Large intestine (tissue), 12 donors: ENCODE measurements at places on chromosomes 1 and 21. TPM values are rescaled to one million over a fixed set of nuclear protein-coding genes. Genes with fewer than 3 reads are reported as not detected.
A peak's percentile ranks its signal among the peaks of the same experiment; 100 is the strongest.

DNA sequence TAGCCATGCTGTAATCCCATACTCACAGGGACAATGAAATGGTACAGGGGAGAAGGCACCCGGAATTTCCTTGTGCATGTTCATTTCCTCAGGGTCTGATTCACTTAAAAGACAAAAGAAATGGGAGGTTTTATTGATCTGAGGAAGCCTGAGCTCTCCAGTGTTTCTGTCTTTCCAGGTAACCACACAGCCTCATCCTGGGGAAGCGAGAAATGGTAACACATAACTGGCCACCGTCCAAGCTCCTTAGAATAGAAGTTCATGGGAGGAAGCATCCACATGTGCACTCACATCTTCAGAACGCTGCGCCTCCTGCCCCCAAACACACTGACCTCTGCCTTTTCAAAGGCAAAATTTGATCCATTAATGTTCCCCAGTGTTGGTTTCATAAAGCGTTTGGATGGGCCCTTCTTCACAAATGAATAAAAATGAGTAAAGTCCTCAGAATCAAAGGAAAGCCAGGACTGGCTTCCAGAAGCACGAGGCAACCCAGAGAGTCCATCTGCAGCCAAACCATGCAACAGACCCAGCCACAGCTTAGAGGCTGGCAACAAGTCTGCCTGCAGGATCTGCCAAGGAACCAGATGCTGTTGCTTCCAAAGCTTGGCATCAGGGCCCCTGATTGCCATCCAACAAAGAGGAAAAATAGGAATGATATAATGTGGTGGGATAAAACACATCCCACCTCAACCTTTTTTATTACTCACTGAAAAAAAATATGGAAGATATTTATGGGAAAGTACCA lies 120.3 kb downstream of the ZBTB18 start:
- no peak for DNase-seq

DNA sequence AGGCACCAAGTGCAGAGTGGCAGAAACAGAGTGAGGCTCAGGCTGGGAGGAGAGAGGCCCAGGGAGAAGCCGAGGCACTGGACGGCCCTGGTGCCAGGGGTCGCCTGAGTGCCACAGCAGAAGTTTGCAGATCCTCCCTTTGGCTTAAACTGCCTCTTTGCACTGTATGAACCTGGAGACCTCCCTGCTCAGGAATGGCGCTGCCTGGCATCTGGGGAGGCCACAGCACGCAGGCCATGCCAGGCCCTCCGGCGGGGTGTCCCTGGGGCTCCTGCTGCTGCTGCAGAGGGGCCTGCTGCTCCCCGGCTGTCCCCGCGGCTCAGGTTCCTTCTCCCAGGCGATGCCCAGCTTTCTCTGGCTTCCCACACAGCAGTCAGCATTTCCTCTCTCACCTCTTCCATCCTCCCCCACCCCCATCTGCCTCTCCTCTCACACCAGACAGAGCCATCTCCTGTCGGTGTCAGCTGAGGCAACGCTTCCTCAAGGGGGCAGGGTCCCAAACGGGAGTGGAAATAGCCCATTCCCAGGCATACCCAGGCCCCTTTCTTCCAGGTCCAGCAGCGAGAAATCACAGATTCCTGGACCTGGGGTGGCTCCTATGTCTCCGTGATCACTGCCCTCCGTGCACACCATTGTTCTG lies 35.2 kb downstream of the SYT6 start:
- DNase-seq = no peak

- DNase-seq = no peak
These were observed 48.4 kb downstream of the FAAP20 start for GRCh38 chr1:2145946-2146835.

The KRTAP6-3 gene
- polyA plus RNA-seq = not detected

DNA sequence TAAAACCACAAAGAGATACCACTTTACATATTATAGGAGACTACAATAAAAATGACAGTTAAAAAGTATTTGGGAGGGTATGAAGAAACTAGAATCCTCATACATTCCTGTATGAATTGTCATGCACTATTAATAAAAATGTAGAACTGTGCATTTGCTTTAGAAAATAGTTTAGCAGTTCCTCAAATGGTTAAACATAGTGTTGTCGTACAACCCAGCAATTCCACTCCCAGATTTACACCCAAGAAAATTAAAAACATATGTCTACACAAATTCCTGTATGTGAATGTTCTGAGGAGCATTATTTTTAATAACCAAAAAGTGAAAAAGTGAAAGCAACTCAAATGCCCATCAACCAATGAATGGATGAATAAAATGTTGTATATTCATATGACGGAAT lies 23.1 kb upstream of the PDE4B start:
- no peak for DNase-seq

DNA sequence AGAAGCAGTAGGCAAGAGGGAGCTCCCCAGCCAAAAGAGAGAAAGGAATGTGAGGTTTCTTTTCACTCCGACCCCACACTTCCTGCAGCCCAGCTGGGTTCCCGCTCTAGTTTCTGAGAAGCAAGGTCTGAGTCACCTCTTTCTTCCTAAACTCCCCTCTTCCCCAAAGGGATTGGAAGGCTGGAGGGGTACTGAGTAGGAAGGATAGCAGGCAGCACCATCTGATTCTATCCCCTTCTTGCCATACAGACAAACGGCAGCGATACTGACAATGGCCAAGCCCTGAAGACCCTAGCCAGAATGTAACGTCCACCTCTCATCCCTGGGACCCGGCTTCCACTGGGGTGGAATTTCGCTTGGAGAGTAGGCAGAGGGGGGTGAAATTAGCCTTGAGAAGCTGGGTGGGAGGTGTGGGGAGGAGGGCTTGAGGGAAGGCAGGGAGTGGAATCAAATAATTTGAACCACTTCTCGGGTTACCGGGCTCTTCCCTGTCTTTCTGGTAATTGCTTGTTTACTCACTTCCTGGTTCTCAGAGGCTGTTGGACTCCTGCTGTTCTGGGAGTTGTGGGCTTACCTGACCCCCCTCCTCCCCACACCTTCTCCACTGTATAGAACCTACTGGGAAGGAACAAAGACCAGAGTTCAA lies 13.2 kb downstream of the IER5 start:
- no peak for DNase-seq

The LRRC8C gene
- polyA plus RNA-seq = 5.0 TPM

DNA sequence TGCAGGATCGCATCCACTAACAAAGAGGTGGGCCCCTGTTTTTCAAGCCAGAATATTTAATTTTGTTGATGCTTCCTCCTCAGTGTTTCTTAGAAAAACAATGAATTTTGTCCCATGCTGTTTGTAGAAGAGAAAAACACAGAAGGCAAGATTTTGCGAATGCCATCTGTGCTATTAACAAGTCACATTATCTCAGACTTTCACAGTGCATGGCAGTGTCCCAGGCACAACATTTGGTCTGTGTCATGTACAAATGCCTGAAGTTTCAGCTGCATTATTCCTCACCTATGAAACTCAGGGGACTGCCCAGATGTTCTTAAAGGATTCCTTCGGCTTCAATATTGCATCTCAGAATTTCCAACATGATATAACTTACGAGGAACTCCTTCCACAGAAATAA lies 99.6 kb upstream of the ZC3H11B start:
- DNase-seq = no peak

DNA sequence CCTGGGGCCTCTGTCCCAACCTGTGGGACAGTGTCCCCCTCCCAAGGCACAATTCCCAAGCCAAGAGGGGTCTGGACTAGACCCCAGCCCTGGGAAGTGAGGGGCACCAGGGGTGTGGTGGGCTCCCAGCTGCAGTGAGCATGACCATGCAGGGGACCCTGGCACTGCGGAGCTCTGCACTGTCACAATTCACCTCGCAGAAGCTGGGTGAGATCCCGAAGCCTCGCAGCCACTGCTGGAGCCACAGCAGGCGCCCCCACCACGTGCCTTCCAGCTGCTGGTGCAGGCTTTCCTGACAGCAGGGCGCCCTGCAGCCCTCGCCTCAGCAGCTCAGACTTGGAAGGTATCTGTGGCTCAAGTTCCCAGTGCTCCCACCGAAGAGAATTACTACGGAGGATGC lies 10.0 kb upstream of the SRARP start:
- no peak for DNase-seq

GRCh38 chr21:38937286-38937790 lies 131.6 kb downstream of the ETS2 start:
- no peak for DNase-seq

The MAP3K7CL gene
- polyA plus RNA-seq = 6.5 TPM

The CEPT1 gene
- 57.3 TPM for polyA plus RNA-seq

- no peak for DNase-seq
These were observed 12.1 kb upstream of the SLC2A7 start for GRCh38 chr1:9038338-9038650.

DNA sequence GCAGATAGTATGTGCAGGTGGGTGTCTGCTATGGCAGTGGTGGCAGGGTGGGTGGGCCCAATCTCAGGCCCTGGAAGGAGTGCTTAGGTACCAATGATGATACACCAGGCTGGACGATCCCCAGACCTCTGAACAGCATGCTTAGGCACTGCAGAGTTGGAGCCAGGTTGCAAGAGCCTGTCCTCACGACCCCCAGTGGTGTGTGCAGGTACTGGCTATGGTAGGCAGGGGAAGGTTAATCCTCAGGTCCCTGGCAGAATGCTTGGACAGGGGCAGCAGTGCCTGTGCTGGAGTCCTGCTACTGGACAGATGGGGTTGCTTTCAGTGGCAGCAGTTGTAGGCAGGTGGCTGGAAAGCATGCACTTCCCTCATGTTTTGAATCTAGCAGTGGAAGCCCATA lies 100.5 kb upstream of the NEK7 start:
- no peak for DNase-seq

The TAS1R3 gene
- 0.69 TPM for polyA plus RNA-seq

DNA sequence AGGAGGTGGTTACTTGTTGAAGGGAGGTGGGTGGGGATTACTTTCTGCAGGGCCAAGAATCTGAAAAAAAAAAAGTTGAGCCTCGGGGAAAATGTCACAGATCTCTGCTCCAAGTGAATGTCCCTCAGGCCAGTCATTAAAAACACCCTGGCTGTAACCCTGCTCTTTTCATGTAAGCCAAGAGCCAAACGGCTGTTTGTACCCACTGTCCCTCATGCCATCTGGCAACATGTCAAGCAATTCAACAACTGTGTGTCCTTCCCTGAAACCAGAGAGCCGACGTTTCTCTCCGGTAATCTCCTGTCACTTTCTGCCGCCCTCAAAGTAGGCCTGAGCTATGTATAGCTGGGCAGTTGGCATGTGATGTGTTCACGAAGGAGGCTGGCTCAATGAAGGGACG lies 14.7 kb downstream of the CASQ2 start:
- no peak for DNase-seq

DNA sequence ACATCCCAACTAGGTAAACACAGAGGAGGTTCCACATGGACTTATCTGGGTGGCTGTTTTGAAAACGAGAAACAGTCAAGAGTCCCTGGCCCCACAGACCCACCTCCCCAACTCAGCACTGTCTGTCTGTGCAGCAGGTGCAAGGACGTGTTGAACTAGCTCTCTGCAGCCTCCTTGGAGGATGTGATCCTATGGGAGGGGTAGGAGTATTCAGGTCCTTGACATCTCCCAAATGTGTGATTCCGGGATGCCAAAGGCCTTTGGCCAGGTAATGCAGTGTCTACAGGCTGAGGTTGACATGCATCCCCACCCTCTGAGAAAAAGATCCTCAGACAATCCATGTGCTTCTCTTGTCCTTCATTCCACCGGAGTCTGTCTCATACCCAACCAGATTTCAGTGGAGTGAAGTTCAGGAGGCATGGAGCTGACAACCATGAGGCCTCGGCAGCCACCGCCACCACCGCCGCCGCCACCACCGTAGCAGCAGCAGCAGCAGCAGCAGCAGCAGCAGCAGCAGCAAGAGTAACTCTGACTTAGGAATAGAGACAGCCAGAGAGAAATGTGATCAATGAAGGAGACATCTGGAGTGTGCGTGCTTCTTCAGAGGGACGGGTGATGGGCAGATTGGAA lies 151.6 kb upstream of the CAMK1G start:
- DNase-seq = no peak

The RIPPLY3 gene
- polyA plus RNA-seq = 0.24 TPM

DNA sequence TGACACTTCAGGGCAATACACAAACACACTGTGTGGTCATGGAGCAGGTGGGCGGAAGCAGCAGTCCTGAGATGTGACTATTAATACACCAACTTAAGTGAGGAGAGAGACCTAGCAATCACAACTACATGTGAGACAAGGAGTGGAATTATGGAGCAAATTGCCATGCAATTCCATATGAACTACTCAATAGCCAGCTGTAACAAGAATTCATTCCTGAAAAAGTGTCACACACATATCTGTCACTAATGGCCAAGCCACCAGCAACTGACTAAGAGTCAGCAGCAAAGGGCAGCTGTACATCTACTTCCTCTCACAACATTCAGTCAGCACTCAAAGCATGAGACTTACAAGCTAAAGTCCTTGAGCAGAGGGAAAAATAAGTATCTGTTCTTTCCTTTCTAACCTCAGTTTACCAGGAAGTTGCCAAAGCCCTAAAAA lies 46.2 kb downstream of the GPR3 start:
- peak; percentile 49 for DNase-seq

- DNase-seq = no peak
These were observed 389.6 kb upstream of the USP24 start for GRCh38 chr1:55604749-55605148.

GRCh38 chr1:66285618-66286270 lies 248.2 kb upstream of the SGIP1 start:
- no peak for DNase-seq

- no peak for DNase-seq
These were observed 1048.5 kb downstream of the PLA2G4A start for GRCh38 chr1:187877220-187877619.

The C4BPB gene
- polyA plus RNA-seq = 0.48 TPM

The FCRLB gene
- 0.60 TPM for polyA plus RNA-seq

- DNase-seq = no peak
These were observed 739.3 kb downstream of the LTN1 start for GRCh38 chr21:28253338-28253737.

The ARHGAP30 gene
- 5.7 TPM for polyA plus RNA-seq

The C1orf53 gene
- 8.2 TPM for polyA plus RNA-seq

The TNFRSF18 gene
- 0.49 TPM for polyA plus RNA-seq

The NUP210L gene
- 0.03 TPM for polyA plus RNA-seq

The FCN3 gene
- polyA plus RNA-seq = 0.13 TPM

DNA sequence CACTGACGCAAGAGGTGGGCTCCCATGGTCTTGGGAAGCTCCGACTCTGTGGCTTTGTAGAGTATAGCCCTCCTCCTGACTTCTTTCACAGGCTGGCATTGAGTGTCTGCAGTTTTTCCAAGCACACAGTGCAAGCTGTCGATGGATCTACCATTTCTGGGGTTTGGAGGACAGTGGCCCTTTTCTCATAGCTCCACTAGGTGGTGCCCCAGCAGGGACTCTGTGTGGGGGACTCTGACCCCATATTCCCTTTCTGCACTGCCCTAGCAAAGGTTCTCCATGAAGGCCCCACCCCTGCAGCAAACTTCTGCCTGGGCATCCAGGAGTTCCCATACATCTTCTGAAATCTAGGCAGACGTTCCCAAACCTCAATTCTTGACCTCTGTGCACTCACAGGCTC lies 236.2 kb downstream of the COL11A1 start:
- no peak for DNase-seq

- DNase-seq = no peak
These were observed 64.3 kb upstream of the RAB3GAP2 start for GRCh38 chr1:220336391-220337031.

DNA sequence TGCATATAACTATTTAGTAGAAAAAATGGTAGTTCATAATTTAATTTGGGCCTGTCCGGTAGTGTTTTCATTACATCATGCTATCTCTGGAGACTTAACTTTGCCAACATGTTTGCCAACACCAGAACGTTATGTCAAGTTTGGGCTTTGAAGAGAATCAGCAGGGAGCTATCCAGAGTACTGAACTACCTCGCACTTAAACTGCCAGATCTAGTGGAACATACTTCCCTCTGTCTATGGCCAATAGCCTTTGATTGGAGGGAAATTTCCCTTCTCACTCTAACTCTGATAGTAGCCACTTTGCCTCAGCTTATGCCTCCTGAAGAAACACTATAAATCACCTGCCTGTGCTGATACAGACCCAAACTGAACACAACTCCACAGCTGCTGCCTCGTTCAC lies 10.0 kb downstream of the LRRC53 start:
- DNase-seq = no peak
